ENCODE measurements at places on chromosomes 3 and 15. TPM values are rescaled to one million over a fixed set of nuclear protein-coding genes. Genes with fewer than 3 reads are reported as not detected.

The ARNT2 gene
- 1.4 TPM for total RNA-seq

The ANKUB1 gene
- total RNA-seq: not detected

The KLHL40 gene
- not detected for total RNA-seq

The CHST2 gene
- 0.64 TPM for total RNA-seq

The HGD gene
- 0.42 TPM for total RNA-seq

The ZNF662 gene
- total RNA-seq: not detected

The MASP1 gene
- total RNA-seq: not detected

The XIRP1 gene
- total RNA-seq: not detected

The GMPS gene
- 187 TPM for total RNA-seq

The HTR3E gene
- total RNA-seq: not detected

The CD96 gene
- not detected for total RNA-seq

The ZNF639 gene
- 47.4 TPM for total RNA-seq

The LHFPL4 gene
- total RNA-seq: not detected

The KCNAB1 gene
- total RNA-seq: not detected

The FAM3D gene
- total RNA-seq: not detected

The TRIM42 gene
- total RNA-seq: not detected

The TPRG1 gene
- total RNA-seq: 1.6 TPM

The POPDC2 gene
- total RNA-seq: 0.72 TPM

The NEO1 gene
- 63.7 TPM for total RNA-seq

The FBXO40 gene
- total RNA-seq: not detected

The ITGA11 gene
- 0.17 TPM for total RNA-seq

The TICRR gene
- 55.7 TPM for total RNA-seq

The CORO2B gene
- 4.4 TPM for total RNA-seq

The CCR2 gene
- not detected for total RNA-seq

The PYGO1 gene
- 6.8 TPM for total RNA-seq

The POTEB gene
- total RNA-seq: not detected

The HCN4 gene
- total RNA-seq: 0.07 TPM

The C3orf49 gene
- total RNA-seq: not detected

The TMEM266 gene
- not detected for total RNA-seq

The IGSF11 gene
- not detected for total RNA-seq

The CCRL2 gene
- total RNA-seq: not detected

The ATP1B3 gene
- total RNA-seq: 130 TPM

The C2CD4A gene
- 0.34 TPM for total RNA-seq

The MNS1 gene
- total RNA-seq: 28.7 TPM

The DAPK2 gene
- 19.2 TPM for total RNA-seq

The CRTC3 gene
- 34.6 TPM for total RNA-seq

The CCR9 gene
- not detected for total RNA-seq

The PROS1 gene
- 9.2 TPM for total RNA-seq

The ST8SIA2 gene
- total RNA-seq: 0.43 TPM

The ABI3BP gene
- total RNA-seq: 4.3 TPM

The TGFBR2 gene
- total RNA-seq: 16.1 TPM

The NDN gene
- not detected for total RNA-seq

The OSTN gene
- total RNA-seq: not detected

The NUSAP1 gene
- total RNA-seq: 221 TPM

The ABHD6 gene
- 154 TPM for total RNA-seq

The TMEM45A gene
- 5.0 TPM for total RNA-seq

The UCN2 gene
- 0.49 TPM for total RNA-seq

The GOLGA6A gene
- total RNA-seq: not detected

Measured in A673 (cell line).